BJ (cell line): ENCODE measurements at places on chromosomes 7 and 10.
A peak's percentile ranks its signal among the peaks of the same experiment; 100 is the strongest.

DNA sequence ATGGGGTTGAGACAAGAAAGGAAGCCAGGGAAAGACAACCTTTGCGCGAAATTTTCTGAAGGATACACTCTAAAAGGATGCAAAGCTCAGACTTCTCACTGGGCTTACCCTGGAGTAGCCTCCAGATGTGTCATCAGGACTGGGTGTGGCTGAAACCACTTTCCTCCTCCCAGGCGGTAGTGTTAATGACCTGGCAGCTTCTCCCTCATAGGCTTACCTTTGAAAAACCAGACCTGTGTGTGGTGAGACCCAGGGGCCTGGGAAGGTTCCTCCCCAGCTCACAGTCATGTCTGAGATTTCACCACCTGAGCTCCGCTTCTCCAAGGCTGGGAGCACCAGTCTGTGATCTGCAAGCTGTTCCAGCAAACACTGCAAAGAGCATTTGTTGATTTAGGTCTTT, 93.7 kb downstream of the EPC1 start:
- no peak for DNase-seq

- DNase-seq: no peak
Measured at GRCh38 chr7:139523199-139523941, at the start of gene CLEC2L. CLEC2L (plus strand) TSS chr7:139523685; CDS start chr7:139523928, 243 bp downstream.

DNA sequence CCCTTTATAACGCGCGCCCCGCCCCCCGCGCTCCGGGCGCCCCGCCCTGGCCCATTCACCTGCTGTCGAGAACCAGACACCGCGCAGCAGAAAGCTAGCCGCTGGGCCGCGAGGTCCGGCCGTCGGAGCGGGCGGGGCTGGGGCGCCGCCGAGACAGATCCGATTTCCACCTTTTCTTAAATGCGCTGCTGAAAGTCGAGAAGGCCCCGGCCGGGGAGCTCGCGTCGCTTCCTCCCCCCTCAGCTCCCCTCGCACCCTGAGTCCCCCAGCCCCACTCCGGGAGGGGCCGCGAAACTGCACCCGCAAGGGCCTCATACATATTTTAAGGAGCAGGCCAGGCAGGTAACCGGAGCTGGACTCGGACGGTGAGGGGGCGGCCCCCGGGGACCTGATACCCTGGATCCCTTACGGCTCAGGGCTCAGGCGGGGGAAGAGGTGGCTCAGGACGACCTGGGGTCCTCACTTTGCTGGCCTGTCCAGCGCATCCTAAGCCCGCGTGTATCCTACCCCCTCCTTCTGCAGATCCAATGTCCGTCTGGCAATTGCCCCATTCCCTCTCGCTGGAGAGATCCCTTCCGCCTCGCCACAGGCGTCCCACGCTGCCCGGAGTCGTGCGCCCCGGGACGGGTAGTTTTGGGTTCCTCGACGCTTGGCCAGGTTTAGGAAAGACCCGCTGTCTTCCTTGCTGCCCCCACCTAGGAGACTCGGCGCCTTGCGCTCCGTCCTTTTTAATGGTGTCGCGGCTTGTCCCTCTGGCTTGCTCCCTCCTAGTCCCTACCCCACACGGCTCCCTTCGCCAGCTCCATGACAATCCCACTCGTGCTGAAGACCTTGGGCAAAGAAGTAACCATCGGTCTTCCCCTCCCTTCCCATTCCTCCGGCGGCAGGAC, 170.6 kb downstream of the UBE2H start:
- no peak for DNase-seq

DNA sequence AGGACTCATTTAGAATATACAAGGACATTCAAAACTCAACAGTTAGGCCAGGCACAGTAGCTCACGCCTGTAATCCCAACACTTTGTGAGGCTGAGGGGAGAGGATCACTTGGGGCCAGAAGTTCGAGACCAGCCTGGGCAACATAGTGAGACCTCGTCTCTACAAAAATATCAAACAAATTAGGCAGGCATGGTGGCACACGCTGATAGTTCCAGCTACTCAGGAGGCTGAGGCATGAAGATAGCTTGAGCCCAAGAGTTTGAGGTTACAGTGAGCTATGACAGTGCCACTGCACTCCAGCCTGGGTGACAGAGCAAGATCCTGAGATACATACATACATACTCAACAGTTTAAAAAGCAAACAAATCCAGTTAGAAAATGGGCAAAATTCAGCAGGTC, 44.9 kb downstream of the GNA12 start:
- no peak for DNase-seq

DNA sequence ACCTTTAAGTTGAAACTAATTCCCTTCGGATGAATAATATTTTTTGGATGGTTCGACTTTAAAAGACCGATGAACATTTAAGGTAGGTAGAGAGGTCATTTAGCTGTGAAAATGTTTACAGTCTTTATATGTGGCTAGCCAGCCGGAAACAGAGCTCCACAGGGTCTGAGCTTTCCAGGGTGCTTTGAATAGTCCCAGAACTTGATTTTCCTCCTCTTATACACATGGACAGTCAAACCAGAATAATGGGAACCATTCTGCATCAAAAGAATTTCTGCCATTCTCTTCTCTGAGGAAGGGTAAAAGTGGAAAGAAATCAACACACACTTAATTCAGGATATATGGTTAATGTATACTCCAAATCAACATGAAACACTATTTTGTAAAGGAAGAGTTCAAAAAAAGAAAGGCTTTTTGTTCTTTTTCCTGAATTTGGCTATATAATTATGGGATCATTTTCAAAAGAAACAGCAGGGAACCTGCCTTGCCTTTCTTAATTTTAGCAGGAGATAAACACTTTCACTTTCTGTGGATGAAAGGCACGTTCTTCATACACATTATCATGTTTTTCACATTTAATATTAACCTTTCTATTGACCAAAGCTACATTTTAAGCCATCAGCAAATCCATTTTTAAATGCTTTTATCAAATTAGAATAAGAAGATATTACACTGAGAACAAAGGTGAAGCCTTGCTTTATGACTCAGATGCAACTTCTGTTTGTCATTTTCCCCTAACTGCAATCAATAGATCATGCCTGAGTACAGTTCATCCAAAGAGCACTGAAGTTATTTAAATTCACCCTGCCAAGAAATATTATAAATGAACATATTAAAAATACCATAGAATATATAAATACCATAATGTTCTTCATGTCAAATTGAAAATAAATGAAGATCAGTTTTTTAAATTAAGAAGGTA, 307.3 kb downstream of the THSD7A start:
- no peak for DNase-seq

DNA sequence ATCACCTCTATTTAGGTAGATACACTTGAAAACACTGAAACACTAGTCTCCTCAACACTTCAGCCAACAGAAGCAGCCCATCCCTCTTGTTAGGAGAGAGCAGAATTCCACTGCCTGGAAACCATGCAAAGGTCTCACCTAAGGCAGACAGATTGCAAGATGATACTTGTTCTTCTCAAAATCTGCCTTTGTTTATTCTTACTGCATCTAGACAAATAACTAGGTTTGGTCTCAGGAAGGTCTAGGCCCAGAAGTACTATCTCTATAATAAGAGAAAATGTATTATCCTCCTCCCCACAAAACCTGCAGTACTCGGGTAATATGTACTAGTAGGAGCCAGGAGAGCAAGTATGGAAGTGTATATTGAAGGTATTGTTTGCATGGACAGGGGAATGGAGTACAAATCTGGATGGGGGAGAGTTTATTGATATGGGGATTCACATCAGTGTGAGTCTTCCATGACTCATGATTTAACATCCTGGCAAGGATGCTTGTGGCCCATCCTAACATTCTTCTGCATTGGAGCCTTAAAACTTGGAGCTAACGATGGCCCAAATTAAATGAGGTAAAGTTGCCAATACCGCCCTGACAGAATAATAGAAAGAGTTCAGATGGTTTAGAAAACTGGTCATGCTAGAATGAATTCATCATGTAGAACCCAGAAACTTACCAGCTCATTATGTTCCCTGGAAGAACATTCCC, 109.2 kb downstream of the EPC1 start:
- DNase-seq: peak; percentile 35

- no peak for DNase-seq
Measured at GRCh38 chr10:114276066-114276465, 37.0 kb downstream of the VWA2 start.

DNA sequence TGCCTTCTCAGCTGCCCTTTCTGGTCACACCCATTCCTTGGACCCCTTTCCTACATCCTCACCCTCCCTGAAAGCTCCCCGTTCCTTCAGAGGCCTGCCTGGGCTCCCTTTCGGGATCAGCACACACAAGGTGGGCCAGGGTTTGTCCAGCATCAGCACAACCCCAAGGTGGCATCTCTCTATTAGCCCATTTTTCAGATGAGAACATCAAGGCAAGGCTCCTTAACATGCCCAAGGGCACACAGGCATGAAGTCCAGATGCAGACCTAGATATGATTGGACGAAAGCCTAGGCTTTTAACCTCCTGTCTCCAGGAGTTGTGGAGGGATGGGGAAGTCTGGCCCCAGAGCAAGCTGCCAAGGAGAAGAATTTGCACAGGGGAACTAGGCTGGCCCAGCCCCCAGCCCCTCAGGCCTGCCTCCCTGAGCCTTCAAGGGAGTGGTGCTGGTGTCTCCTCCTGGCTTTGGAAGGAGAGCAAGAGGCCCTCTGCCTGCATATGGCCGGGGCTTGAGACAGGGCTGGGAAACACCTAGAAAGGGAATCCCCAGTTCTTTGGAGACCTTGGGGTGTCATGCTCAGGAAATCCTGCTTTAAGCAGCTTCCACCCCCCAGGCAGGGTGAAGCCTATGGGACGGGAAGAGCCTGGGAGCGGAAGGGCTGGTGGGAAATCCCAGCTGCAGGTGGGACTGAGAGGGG, 9.0 kb upstream of the VSIR start:
- no peak for DNase-seq
